Activated CD8-positive, alpha-beta memory T cell treated with anti-CD3 and anti-CD28 coated beads for 24 hours (primary cell): ENCODE measurements at places on chromosomes 3 and 15.

DNA sequence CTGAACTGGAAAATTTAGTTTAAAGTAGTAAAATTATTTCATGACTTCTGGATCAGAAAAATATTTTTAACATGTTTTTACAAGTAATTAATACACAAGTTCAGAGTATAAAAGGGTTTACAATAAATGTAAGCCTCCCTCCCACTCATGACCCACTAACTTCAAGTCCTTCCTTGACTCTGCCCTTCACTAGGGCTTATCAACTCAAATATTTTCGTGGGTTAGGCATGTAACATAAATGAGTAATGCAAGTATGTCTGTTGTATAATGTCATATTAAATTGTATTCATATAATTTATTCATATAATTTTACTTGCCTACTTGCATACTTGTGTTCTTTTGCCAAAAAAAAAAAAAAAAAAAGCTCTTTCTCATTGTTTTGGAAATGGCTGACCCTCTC lies 3.4 kb upstream of the OPA1 start:
- no peak for DNase-seq

DNA sequence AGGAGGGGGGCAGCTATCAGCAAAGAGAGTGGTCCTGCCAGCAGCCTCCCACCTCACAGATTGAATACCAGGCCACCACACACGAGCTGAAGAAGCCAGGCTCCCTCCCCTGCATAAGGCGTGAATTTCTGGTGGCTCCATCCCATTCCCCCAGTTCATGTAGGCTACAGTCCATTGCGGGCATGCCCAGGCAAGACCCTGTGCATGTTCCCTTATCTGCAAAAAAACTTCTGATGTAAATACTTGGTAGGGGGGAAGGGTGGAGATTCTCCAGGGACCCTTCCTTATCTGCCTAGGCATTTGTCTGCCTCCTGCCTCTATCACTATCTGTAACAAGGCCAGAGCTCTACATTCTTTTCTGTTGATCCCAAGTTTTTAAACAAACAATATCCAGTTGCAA lies 27.6 kb upstream of the UBP1 start:
- no peak for DNase-seq

DNA sequence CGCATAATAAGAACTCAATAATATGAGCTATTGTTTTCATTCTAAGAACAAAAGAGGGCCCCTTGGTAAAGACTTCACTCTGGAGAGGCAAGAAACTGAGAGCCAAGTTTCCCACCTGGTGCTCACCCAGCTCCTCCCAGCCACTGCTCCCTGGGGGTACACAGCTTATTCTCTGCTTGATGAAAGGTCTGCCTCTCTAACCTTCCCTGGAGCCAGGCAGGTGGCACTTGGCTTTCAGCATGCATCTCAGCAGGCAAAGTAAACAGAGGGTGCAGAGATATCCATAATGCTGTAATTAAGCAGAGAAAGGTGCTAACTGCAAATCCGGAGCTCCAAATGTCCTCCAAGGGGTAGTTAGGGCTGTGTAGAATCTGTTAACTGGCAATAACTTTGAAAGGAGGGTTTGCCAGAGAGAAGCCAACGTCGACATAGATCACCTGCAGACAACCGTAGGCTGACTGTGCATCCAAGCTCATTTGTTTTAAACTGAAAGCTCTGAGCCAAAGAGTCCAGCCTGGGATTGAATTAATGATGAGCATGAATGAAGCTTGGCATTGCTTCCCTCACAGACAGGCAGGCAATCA lies 159.6 kb upstream of the PROK2 start:
- no peak for DNase-seq

DNA sequence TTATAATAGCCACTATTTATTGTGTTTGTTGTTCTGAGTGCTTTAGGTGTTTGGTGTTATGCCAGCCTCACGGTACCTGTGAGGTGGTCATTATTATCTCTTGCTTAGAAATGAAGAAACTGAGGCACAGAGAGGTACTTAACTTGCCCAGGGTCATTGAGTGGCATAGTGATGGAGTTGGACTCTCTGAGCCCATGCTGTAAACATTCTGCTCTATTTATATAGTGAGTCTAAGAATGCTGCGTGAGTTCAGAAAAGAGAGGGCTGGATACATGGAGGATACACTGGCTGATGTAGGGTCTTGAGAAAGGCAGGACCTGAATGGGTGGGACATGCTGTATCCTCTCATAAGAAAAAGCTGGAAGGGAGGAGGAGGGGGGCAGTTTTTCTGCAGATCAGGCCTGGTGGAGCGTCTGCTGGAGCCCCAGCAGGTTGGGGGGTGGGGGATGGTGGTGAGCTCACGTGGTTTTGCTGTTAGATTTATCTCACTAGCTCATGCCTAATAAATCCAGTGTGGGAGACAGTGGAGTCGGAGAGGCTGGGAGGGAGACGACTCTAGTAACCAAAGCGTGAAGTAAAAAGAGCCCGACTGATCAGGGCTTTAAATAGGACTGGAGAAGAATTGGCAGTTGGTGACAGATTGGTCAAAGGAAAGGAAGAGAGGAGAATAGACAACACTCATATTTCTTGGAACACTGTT lies 16.0 kb downstream of the MED12L start:
- no peak for DNase-seq

DNA sequence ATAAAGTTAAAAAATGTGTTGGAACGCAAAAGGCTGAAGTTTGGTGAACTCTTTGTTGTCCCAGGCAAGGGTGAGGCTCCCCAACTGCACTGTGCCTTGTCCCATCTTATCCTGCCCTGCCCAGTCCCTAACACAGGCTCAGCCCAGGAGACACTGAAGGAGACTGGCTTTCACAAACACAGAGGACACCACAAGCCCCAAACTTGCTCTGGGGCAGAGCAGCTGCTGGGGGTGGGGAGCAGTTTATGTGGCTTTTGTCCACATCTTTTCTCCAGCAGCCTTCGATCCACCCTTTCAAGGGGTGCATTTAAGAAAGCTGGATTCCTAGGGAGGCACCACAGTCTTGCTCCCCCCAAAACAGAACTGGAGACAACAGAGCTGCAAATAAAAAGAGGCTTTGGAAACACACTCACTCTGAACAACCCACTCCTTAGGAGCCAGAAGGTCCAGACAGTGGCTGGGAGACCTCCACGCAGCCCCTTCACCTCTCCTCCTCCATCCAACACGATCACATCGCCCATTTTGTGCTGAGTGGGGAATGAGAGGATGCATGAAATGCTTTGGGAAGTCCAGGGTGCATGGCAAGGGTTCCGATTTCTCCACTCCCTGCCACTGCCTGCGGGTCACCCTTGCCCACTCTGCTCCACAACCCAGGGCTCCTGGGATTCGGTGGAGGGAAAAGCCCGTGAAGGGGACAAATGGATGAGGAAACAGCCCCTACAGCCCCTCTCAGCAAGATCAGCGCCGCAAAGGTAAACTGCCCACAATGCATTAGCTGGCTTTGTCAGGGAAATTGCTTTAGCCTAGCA lies 260.5 kb upstream of the TLE3 start:
- DNase-seq: peak; percentile 50

GRCh38 chr15:63800739-63801138 lies 33.0 kb downstream of the HERC1 start:
- no peak for DNase-seq

DNA sequence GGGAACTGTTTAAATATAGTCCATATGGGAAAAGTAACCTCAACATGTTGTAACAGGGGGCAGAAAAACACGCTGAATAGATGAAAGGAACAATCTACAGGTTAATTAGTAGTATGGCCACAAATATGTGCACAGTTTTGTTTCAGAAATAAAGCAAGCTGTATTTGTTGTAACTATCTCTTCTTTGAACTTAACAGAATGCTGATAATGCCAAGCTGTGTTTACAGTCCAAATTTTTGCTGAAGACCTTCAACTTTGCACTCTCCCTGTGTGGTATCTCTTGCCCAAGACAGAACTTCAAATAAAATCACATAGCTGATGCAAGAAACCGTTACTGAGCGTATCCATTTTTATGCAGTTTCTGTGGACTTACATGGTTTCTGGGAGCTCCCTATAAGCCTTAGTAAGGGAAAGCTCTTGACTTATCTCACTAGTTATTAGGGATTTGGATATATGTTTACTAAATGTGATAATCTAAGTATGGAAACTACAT lies 425.4 kb upstream of the TPRG1 start:
- no peak for DNase-seq

DNA sequence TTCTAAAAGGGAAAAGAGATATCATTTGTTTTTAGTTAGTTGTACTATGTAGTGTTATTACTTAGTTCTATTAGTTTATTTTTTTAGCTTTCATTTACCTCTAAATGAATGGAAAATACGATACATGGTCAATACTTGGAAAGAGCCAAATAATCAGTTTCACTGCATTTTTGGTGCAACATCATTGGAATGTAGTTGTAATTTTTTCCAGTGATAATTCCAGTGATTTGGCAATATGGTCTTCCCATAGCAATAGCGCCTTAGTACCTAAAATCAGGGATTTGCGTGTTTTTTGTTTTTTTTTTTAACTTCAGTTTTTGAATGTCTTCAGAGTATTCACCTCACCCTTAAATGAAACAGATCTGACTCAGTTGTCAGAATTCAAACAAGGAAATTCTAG lies 41.8 kb downstream of the RAB8B start:
- no peak for DNase-seq

- no peak for DNase-seq
Measured at GRCh38 chr3:105228696-105229095, 138.0 kb upstream of the ALCAM start.

- no peak for DNase-seq
Measured at GRCh38 chr3:74633021-74633420, 18.6 kb upstream of the CNTN3 start.

GRCh38 chr3:188299068-188299467 lies 145.1 kb downstream of the LPP start:
- DNase-seq: no peak

DNA sequence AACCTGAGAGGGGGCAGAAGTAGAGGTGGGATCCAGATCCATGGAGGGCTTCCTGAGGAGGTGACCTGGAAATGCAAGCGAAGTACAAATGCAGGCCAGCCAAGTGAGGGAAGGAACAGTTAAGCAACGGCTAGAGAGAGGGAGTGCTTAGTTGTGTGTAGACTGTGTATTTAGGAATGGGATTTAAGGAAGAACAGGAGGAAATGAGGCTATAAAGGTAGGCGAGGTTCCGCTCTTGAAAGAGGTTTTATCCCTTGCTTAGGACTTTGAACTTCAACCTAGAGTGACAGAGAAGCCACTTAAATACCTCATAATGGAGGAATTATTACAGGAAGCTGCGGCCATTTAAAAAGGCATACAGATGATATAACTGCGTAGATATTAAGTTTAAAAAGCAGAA lies 295.1 kb downstream of the THSD4 start:
- no peak for DNase-seq

DNA sequence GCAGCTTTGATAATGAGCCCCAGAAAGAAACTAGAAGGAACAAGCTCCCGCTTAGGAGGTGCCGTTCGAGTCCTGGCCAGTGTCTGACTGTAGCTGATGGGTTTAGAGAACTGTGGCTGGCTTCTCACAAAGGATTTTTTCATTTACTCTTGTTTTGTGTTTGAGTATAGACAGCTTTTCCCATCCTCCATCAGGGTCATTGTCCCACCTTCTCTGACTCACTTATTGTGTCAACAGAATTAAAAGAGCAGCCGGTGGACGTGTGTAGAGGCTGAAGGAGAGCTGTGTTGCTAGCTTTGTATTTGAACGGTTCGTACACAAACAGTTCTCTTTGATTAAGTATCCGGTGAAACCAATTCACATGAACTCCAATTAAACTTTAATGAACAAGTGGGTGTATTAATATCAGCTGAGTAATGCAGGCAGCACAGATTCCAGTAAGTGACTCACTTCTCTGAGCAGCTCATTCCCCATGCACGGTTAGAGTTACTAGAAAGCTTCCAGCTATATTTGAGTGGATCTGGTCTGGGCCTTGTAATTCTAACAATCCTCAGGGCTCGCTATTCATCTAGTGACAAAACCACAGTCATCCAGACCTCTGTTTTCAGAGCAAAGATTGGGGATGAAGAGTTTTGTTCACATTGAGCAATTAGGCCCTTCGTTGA lies 141.0 kb downstream of the LPP start:
- no peak for DNase-seq

DNA sequence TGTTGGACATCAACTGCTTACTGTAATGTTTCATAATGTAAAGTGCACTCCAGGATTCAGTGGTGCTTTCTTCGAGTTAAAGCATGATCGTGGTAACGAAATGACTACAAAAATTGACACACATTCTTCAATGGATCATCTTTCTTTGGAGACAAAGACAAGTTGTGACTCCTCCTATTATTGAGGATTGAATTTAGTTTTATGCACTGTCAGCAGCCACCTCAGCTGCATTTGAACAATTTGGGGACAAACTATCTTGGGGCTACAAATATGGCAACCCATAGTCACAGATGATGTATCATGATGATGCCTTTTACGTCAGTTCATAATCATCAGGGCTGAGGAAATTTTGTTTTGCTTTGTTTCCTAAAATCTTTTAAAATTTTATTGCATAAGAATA lies 140.2 kb upstream of the ICE2 start:
- no peak for DNase-seq

GRCh38 chr15:96320703-96321638 lies 9.5 kb upstream of the NR2F2 start:
- DNase-seq: no peak

DNA sequence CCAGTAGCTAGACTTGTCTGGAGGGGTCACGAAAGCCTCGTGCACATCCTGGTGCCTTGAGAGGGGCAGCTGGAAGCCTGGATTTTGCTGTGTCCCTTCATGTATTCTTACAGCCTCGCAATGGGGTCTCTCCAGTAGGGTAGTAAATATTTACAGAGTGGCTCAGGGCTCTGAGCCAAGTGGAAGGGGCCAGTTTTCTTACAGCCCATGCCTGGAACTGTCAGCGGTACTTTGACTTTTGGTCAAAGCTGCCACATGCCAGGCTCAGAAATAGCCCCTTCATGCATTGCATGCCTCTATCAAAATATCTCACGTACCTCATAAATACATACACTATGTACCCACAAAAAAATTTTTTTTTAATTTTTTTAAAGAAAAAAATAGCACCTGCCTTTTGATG lies 119.2 kb downstream of the OSBPL10 start:
- no peak for DNase-seq

DNA sequence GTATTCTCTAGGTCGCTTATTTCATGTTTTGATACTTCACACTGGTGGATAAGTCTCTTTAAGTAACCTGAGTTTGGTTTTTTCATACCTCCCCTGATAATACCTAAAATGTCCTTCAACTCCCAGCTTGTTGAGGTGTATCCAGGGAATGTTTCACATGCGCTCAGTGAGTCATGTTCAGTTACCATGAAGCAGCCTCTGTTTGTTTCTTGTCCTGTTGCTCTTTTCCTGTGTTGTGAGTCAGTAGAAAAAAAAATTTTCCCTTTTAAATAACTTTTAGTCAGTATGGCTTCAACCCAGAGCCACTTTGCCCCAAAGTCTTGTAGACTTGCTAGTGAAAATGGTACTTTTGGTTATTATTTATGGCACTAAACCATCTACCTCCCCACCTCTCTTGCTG lies 278.4 kb upstream of the ZPLD1 start:
- DNase-seq: no peak
